Kidney capillary endothelial cell (primary cell): ENCODE measurements at places on chromosomes 7 and 10.

DNA sequence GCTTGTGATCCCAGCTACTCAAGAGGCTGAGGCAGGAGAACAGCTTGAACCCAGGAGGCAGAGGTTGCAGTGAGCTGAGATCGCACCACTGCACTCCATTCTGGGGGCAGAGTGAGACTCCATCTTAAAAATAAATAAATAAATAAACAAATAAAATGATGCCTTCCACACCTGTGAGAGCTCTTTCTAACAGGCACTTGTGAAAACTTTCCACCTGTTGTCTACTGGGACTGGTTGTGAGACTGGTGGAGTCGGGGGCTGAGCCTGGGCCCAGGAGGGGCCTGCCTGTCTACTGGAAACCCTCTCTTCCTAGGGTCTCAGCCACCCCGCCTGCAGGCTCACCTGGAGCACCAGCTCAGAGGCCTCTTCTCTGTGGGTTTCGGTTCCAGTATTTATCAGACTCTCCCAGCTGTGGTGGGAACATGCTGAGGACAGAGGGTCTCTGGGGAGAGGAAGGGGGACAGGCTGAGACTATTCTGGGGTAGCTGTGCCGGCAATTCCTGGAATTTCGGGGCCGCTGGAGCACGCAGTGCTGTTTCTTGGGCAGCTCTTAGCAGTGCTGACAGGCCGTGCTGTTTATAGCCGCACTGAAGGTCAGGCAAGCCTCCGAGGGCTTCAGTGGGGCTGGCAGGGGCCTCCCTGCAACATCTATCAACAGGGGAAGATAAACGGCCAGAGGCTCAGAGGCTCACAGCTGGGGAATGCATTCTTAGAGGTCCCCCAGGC, 3.8 kb downstream of the LDB3 start:
- DNase-seq = no peak

DNA sequence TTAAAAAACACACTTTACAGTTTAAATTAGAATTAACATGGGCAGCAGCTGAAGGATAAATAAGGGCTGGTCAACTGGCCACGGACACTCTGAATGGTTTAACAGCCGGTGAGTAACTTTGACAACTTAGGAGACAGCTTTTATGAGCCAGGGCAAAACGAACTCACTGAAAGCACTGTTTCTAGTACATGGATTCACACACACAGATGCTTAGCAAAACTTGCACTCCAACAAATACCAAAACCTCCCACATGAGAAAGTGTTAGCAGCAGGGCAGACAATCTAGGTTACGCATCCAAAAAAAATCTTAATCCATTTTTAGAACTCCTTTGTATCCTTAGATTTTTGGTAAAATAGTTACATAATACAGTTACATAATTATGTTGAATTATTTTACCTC, 486.4 kb downstream of the PHTF2 start:
- no peak for DNase-seq

GRCh38 chr7:123237-123636, 69.1 kb upstream of the FAM20C start:
- no peak for DNase-seq

DNA sequence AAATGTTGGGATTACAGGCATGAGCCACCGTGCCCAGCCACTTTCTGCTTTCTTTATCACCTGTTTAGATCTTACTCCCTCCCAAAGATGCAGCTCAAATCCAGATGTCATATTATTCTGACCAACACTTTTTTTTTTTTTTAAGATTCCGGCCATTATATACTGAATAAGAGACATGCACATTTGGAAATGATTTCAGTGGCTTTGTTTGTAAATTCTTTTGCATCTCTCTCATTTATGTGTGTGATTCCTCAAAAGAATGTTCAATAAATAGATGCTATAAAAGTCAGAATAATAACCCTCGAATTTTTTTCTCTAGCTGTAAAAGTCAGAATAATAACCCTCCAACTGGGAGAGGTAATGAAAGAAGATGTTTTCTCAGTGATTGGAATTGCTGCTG, 25.4 kb downstream of the HECW1 start:
- no peak for DNase-seq

GRCh38 chr7:29444267-29444666, 119.4 kb upstream of the PRR15 start:
- no peak for DNase-seq

GRCh38 chr7:30548845-30549244, 44.2 kb upstream of the GGCT start:
- DNase-seq = peak; percentile 87
